ENCODE measurements at places on chromosomes 7 and 10.

DNA sequence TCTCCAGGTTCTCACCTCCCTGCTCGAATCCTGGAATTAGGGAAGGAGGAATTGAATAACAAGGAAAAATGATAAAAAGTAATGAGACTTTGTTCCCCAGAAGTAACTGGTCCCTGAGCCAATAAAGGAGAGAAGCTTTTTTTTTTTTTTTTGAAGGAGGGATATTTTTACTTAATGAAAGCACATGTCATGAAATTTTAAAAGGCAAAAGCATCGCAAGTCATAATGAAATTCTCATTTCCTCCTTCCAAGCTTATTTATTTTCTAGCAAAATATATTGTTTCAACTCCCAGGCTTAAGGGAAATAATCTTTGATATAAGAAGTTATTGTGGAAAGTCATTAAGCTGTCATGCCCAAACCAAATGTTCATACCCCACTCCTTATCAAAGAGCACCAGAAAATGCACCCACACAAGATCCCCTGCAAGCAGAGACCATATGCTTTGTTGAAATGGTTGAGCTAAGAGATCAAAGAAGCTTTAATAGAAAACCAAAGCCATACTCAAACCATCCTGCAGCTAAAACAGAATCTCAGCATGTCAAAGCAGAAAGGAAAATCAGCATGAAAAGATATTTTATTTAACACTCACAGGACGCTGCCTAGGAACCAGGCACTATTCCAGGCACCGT, 16.7 kb upstream of the ABCC2 start:
- no peak for DNase-seq

DNA sequence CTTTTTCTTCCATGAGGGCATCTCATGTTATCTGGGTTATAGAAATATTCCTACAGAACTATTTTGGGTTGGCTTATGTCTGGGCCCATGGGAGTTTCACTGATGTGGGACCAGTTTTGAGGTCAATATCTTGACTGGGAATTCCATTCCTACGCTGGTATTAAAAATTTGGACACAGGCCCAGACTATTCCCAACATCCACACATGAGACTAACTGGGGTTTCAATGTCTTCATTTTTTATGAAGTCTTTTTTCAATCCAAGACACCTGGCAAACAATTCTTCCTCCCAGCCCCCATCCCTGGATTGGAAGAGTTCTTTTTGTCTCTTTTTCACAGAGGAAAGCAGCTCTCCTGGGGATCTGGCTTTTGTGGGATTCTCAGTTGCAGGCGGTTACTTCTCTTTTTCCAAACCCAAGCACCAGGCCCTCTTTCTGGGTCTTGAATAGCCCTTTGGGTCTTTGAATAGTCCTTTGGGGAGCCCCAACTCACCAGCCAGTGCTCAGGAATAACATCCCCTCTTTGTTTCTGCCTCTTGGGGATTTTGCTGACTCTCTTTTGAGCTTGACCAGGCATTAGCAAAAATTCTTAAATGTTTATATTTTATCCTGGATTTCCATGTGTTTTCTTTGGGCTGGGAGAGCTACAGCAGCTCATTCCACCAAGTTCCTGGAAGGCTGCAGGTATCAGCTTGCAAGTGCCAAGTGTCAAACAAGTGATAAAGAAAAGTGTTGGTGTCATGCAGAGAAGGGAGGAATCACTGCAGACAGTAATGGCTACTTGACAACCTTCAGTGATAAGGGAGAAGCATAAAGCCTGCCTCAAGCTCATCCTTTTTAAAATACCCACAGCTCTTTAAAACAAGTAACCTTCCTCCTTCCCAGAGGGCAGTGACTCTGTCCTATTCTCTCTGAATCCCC, 234.3 kb downstream of the ADAM12 start:
- DNase-seq: no peak

DNA sequence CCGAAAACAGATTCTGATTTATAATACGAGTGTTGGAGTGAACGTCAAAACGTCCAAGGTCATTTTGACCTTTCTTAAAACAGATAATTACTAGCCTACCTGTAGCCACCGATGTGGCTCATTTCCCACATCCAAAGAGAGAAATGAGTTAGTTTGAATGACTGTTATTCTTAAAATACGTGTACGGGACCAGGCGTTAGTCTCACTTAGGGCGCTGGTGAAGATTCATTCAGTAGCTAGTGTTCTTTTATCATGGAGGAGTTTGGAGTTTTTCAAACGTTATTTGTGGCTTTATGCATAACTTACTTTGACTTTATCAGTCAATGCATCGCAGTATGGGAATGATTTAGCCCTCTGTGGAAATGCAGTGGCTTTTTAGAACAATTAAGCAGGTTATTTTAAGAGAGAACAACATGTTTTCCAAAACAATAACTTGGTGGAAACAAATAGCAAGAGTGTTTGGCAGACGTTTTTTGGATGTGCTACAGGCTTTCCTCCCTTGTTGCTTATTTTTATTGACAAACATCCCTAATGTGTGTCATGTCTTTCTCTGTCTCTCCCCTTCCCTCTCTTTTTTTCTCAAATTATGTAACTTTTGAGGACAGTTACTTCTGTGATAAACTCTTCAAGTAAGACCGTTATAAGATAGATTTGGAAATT, 1.6 kb downstream of the BICC1 start:
- DNase-seq: no peak

DNA sequence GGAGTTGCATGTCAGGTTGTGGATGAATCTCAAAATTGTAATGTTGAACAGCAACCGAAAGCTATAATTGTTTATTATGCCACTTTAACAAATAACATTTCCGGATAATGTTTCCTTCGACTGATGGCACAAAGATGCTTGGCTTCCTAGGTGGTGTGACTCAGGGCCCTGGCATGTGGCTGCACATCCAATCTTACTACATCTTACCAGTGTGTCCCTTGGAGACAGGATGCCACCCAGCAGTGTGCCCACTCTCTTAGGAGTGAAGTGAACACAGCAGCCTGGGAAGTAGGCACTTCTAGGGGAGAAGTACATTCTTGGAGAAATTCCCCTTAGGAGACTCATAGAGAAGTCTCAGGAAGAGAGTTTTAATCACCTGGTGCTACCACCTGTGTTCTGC, 33.0 kb upstream of the GPR26 start:
- DNase-seq: no peak

DNA sequence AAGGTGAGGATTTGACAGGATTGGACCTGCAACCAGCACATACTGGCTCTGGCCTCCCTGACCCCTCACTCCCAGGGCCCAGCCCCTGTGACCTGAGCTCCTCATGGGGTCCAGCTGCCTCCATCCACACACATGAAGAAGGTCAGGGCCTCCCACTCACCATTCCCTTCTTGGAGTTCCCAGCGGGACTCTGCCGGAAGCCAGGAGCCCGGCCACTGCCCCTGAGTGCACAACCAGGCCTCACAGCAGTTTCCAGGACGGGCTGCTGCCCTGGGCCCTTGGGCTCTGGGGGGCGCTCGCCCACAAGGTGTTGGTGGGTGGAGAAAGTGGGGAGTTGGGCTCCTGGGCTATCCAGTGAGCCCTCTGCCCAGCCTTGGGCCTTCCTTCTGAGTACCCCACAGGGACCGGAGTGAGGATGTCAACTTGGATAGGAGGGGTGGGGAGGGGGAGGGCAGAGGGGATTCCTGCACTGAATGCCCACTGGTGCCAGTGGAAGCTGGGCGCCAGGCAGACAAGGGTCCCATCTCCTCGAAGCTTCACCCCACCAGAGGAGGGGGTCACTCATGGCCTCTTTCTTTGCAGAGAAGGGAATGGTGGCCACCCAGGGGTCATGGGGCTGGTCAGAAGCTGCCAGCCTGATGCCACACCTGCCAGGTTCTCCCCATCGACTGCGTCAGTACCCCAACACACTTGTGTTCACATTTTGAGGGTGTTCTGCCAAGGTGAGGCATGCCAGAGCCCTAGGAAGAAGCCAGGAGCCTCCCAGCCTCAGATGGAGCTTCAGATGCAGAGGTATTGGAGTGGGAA, 115.3 kb downstream of the PTPN20 start:
- no peak for DNase-seq

DNA sequence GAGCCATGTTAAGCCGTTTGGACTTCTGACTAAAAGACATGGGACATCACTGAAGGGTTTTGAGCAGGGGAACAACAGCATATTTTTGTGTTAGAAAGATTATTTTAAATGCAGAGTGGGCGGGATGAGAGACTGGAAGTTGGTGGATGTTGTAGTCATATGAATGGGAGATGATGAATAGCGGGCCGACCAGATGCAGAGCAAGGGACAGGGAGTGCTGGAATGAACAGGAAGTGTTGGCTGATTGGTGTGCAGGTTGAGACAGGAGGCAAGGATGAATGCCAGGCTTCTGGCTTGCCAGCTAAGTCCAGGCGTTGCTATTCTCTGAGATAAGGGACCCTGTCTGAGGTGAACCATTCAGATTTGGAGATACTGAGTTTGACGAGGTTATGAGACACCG, 38.0 kb downstream of the GAD2 start:
- DNase-seq: no peak

DNA sequence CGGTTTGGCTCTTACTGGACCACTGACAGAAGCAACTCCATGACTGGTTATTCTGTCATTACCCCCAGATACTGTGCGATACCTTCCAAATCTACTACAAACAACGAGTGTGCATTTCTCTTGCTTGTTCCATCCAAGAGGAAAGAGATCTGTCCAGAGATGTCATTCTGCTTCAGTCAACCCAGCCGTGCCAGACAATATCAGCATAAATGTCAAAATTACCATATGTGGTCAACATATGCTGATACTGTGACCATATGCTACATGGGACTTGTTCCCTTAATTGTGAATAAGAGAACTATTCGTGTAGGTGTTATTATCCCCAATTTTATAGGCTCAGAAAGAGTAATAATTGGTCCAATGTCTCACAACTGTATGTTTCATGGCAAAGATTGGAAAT, 143.2 kb upstream of the PRSS1 start:
- DNase-seq: no peak

- DNase-seq: no peak
Measured at GRCh38 chr10:11325817-11326216, 285.6 kb downstream of the USP6NL start.

GRCh38 chr10:69831231-69831855, 29.6 kb downstream of the COL13A1 start:
- DNase-seq: no peak

- peak; percentile 59 for DNase-seq
Measured at GRCh38 chr10:62433181-62433692, 59.1 kb downstream of the ZNF365 start.

- no peak for DNase-seq
Measured at GRCh38 chr7:50738932-50739331, 43.8 kb downstream of the GRB10 start.

- no peak for DNase-seq
Measured at GRCh38 chr7:151814400-151815009, 62.4 kb downstream of the PRKAG2 start.

- DNase-seq: no peak
Measured at GRCh38 chr10:123878666-123879303, 12.8 kb downstream of the CPXM2 start.

DNA sequence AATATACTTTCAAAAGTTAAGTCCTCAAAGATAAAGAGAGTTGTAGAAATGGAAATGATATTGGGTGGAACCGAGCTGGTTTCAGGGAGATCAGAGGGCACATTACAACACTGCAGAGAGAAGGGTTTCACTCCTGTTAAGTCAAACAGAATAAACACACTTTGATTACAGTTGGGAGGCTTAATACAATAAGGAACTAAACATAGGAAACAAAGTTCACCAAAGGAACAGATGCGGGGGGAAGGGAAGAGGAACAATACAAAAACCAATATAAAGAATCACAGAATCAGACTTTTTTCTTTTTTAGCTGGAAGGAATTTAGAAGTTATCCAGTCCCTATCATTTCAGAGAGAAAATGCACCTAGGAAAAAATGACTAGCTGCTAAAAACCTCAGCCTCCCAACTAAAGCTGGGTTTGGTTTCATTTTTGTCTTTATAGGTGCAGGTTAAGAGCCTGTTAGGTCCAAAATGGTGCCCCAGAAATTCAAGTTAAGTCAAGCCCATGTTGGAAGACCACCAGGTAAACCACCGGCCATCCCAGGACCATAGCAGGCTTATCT, 81.9 kb downstream of the DNMBP start:
- no peak for DNase-seq

GRCh38 chr7:47473499-47474210, 108.3 kb downstream of the TNS3 start:
- DNase-seq: no peak

- DNase-seq: no peak
Measured at GRCh38 chr7:105261689-105262088, 127.0 kb downstream of the SRPK2 start.

DNA sequence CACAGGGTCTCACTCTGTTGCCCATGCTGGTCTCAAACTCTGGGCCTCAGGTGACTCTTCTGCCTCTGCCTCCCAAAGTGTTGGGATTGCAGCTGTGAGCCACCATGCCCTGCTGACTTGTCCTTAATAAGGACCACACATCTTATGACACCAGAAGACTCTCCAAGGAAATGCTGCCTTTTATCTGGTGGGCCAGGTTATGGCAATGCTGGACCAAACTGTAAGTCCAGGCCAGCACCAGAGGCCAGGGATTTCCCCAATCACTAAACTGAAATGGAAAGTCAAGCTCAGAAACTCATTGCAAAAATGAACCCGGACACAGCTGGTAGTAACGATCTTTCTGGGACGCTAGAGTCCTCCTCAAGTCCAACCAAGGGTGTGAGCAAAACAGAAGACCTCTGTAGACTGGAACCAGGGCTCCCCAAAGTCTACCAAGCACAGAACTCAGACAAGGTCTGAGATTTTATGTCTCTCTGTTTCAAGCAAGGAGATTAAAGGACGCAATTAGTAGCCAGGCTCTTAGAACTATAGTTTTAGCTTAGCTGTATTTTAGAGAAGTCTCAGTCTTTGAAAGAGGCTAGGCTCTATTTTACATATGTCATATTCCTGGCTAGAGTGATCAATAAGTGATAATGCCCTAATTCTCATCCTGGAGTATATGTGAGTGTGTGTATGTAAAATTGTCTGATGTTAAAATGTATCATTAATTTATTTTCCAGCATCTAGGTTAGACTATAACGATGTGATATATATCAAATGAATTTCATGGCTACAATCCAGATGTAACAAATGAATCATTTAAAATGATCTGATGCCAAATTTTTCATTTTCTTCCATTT, 74.0 kb upstream of the ITGB1 start:
- no peak for DNase-seq

DNA sequence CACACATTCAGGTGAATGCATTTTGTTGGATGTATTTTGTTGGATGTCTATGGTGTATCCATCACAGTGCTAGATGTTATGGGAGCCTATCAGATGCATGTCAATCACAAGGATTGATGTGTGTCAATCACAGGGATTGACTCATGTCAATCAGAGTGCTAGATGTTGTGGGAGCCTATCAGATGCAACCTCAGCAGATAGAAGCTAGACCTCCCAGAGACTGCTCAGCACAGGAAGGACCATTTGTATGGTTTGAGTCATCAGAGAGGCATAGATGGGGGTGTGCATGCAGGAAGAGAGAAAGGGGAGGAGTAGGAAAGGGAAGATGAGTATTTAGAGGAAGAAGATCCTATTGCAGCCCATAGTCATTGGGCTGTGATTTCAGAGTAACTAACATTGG, 48.3 kb upstream of the PITRM1 start:
- DNase-seq: no peak

GRCh38 chr10:6321880-6322279, 119.1 kb downstream of the PFKFB3 start:
- DNase-seq: no peak

All from activated naive CD4-positive, alpha-beta T cell treated with anti-CD3 and anti-CD28 coated beads, Interleukin-2, amount 50 U/mL, for 72 hours (primary cell).